CD4-positive, alpha-beta T cell treated with Interleukin-1 beta for 1 hour (primary cell): ENCODE measurements at places on chromosomes 5 and 9.

GRCh38 chr9:69976152-69976551, 67.5 kb upstream of the MAMDC2 start:
- DNase-seq = no peak

GRCh38 chr5:97418462-97418861, 235.4 kb upstream of the RIOK2 start:
- DNase-seq = no peak

DNA sequence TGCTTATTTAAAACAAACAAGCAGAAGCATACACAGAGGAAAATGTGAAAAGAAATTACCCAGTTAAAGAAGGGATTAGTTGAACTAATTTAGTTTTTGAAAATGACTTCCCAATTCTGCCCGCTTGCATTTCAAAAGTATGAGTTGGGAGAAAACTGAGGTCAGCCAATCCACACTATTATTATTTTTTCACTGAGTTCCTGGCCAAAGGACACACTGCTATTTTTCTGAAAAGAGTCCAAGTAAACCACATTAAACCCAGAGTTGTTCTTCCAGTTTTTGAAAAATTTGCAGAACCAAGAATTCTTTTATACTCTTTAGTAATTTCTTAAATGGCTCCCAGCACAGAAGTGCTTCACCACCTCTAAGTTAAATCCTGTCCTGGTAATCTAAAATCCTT, 7.5 kb downstream of the SMU1 start:
- no peak for DNase-seq

DNA sequence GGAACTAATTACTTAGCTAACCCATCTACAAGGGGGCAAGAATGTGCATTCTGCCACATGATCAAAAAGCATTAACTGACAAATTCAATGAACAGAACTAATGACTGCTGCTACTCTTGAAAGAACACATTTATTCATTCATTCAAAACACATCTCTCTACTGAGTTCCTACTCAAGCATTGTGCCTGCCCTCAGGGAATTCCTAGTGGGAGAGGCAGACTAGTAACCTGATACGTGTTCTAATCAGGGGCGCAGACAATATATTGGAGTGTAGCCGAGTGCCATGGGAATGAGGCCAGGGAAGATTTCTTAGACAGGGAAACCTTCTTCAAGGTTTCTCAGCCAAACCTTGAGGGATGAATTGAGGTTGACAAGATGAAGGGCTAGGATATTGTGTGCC, 56.7 kb upstream of the PAPPA start:
- DNase-seq = no peak

- DNase-seq = no peak
Observed at GRCh38 chr5:170132269-170132975, 26.7 kb downstream of the FOXI1 start.

DNA sequence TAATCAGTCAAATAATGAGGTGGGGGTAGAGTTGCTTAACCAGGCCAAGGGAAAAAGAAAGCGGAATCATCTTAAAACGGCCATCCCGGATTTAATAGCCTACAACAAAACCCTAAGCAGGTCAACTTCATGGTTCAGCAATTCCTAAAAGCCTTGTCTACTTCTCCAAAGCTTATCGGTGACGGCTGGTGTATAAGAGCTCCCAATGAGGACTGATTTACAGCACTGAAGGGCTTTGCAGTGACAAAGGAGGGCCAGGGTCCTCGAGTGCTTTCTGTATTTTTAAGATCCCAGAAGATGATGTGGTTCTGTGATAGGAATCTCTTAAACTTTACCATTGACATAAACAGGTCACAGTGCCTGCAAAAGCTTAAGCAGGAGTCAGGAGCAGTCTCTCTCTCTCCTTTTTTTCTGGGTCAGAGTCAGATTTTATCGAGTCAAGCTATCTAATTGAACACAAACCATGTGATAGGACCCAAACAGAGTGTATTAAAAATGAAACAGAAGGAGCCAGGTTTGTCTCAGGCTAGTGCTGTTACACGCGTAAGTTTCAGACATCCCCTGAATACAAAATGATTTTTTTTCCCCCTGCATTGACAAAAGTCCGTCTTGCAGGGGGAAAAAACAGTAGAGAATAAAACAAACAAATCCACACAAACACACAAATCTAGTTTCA, 663.6 kb upstream of the ZNF608 start:
- DNase-seq = no peak

DNA sequence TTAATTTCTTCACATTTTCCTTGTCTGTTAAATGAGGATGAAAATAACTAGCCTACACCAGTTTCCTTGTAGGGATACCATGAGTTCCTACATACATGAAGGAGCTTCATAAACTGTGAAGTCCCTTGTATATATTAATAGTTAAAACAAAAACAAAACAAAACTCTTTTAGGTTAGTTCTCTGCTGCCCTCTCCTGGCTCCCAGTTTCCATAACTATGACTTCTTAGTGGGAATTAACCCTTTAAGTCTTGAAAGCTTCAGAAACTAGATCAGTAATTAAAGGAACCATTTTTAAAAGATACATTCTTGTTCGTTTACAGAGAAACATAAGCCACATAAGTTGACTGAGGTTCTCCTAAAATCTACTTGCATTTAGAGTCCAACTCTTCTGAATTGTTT, 500.0 kb upstream of the C9orf72 start:
- no peak for DNase-seq

DNA sequence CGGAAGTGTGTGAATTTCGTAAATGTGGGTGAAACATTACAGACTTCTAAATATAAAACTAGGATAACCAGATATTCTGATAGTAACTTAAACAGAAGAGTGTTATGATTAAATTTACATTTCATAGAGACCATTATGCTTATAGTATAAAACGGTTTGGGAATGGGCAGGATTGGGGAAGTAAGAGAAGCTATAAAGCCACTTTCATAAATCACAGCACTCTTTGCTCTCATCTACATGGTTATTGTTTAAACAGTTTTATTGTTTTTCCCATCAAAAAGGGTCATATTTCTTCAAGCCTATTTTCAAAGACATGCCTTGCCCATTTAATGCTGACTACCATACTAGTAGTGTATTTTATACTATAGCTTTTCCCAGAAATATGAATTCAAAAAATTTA, 9.2 kb downstream of the ZFR start:
- DNase-seq = no peak

- no peak for DNase-seq
Observed at GRCh38 chr5:111810112-111810511, 53.1 kb upstream of the NREP start.

DNA sequence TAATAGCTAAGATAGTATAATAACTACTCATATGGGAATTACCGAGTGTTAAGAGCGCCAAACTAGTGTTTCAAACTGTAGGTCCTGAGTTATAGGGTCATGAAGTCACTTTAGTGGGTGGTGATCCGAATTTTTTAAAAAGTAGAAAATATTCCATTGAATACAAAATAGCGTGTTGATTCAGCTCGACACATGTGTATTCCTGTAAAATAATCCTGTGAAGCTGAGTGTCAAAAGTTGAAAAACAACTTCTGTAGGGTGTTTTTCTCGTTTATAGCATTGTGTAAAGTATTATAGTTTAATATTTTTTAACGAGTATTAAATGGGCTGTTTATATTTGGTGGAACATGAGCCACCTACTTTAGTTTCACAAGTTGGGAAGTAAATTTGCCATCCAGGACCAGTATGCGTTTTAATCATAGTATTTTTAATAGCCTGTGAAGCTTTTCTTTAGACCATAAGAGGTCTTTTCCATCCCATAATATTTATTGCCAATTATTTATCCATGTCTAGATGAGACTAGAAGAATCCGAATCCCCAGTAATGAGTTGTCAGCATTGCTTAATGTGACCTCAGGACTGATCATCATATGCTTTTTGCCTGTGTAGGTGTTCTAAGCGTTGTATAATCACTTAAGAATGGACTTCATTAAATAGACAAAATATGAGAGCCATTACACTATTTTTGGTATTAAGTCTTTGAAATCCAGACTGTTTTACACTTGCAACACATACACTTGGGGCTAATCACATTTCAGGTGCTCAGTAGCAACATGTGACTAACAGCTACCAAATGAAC, 84.1 kb downstream of the PTPDC1 start:
- DNase-seq = no peak

GRCh38 chr5:90111364-90112032, 298.1 kb downstream of the CETN3 start:
- DNase-seq = no peak

DNA sequence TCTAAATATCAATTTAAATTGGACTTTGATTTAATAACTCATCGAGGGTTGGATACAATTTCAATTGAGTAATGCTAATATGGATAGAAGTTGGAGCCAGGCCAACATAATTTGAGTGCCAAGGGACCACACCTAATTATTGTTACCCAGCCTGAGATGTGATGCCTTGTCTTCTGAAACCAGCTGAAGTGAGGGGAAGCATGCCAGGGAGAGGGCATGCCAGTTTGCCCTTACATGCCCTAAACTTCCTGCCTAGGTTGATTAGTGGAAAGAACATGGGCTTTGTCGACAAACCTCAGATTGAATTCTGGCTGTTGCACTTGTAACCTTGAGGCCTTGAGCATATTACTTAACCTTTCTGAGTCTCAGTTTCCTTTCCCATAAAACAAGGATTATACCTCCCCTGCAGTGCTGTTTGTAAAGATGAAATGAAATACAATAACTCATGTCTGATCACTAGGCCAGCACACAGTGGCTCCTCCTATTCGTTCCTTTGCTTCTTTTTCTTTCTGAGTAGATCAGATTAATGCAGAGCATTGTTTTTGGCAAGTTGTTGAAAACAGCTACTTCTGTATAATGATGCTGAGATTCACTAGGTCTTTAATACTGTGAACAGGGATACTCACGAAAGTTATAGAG, 412.8 kb downstream of the TLE4 start:
- no peak for DNase-seq

DNA sequence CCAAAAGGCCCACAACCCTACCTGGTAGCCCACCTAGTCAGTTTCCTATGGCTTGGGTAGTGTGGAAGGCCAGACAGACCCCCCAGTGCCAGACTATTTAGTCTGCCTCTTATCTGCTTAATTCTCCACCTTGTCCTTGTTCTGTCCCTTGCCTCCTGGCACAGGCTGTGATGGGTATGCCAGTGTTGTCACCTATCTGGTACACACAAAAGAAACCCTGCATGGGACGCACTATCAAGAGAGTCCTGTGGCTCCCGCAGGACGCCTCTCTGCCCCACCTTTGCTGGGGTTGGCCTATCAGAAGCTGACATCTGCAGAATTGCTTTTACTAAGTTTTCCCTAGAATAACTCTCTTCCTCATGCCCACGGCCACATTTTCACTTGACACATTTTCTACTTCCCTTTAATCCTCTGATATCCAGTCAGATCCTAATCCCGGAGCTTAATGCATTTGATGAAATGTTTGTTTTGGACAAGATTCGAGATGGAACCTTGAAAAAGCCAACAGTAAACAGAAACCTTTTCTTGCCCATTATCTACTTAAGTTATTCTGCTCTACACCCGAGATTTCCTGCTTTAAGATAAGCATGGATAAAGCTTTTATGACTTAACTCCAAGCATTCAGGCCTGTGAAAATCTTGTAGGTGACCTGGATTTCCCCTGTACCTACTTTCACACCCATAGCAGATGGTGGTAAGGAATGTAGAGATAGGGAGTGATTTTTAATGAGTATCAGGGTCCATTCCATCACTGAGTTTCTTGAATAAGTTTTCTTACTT, 468.5 kb downstream of the ZNF608 start:
- no peak for DNase-seq

DNA sequence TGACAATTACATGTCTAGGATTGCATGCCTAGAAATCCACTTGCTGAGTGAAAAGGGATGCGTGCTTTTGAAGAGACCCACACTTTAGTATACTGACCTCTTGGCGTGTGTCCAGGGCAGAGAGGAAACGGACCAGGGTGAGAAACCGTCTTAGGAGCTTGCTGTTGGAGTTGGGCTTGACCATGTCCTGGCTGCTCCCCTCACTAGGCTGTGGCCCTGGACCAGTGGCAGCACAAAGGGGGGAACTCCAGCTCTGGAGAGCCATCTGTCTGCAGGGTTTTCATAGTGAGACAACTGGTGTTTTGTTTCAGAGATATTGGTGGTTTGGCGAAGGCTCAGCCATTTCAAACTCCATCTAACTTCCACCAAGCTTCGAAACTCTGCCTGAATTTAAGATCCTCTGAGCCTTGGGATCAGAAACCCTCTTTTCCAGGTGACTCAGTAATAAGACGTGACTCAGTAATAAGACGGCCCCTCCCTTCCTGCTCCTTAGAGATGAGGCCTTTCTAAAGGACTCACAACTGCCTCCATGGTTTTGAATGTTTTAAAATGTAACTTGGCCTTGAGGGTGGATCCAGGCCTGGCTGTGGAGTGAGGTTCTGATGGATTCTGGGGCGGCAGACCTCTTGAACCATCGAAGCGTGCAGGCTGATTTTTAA, 165.8 kb downstream of the MELK start:
- no peak for DNase-seq

- DNase-seq = no peak
Observed at GRCh38 chr5:110865400-110866094, 126.7 kb downstream of the SLC25A46 start.

GRCh38 chr5:23302438-23302837, 205.0 kb upstream of the PRDM9 start:
- no peak for DNase-seq

- no peak for DNase-seq
Observed at GRCh38 chr5:92421942-92422341, 1038.8 kb upstream of the ARRDC3 start.

DNA sequence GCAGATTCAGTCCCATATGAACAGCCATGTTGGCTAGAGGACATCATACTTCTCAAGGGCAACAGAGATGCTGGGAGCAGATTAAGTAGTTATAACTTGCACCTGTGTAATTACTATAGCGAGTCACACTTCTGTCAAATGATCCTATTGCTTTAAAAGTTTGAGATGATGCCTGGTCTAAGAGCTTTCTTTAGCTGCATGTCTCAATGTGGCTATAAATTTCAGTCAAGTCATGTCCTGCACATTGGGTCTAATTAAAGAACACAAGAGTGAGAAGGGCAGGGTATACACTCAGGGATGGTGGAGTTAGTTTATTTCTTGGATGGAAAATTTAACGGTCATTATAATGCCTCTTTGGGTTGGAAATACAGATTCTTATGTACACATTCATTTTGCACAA, 557.3 kb downstream of the RAB3C start:
- DNase-seq = no peak
